ENCODE measurements at places on chromosomes 2 and 18.

- DNase-seq, result no peak
These were observed 92.8 kb downstream of the RTN4 start for GRCh38 chr2:54957321-54957999.

GRCh38 chr2:197078535-197078934 lies 152.0 kb upstream of the PGAP1 start:
- DNase-seq, result no peak

- DNase-seq, result no peak
These were observed 86.0 kb downstream of the FMNL2 start for GRCh38 chr2:152420936-152421335.

GRCh38 chr2:12107939-12108338 lies 361.5 kb downstream of the LPIN1 start:
- DNase-seq, result no peak

GRCh38 chr2:134183679-134184078 lies 70.2 kb upstream of the MGAT5 start:
- no peak for DNase-seq

GRCh38 chr2:174888646-174889271 lies 116.4 kb downstream of the CHN1 start:
- DNase-seq, result no peak

GRCh38 chr2:222582928-222583327 lies 73.0 kb downstream of the FARSB start:
- no peak for DNase-seq

DNA sequence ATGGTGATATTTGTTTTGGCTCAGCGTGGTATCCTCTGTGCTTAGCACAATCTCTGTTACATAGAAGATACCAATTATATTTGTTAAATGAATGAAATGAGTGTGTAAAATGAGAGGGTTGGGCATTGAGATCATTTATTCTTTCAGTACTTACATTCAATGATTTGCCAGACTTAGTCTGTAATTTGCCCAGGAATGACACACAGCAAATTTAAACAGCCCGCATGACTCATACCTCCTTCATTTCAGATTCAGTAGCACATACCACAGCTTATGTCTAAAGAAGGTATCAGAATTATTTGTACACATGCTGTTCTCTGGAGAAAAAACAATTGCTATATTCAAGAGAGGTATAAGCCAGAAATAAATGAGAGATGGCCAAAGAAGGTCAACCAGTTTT lies 37.0 kb downstream of the KLHL14 start:
- no peak for DNase-seq

DNA sequence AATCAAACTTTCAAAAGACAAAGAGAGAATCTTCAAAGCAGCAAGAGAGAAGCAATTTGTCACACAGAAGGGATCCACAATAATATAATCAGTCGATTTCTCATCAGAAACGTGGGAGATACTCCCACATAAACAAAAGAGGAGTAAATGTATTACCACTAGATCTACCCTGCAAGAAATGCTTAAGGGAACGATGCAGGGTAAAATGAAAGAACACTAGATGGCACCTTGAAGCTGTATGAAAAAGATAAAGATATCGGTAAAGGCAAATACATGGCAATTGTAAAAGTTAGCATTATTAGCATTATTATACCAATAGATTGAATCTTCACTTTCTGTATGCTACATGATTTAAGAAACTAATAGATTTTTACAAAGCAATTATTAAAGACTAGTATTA lies 677.0 kb downstream of the SUCLG1 start:
- DNase-seq, result no peak
